ENCODE measurements at places on chromosomes 11 and 22.
A peak's percentile ranks its signal among the peaks of the same experiment; 100 is the strongest.

DNA sequence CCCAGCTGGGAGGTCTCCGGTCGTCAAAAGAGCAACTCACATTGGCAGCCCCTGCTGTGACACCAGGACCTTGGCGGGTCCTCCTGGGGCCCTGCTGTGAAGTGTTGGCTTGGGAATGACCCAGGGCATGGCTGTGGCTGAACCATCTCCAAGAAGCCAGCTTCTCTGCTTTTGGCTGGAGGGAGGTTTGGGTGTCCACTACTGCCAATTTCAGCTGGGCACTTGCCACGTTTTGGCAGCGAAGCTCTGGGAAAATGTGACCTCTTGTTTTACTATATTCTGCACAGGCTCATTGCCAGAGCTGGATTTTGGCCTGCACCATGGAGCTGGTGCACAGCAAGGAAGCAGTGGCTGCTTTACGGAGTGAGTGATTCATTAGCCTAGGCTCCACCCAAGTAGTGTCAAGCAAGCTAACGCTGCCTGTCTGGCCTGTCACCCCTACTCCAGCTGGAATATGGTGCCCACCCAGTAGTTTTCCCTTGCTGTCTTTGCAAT is 24.3 kb upstream of the SMCO4 start:
- peak; percentile 89 for DNase-seq

- DNase-seq: no peak
These were observed 161.1 kb upstream of the CCDC179 start for GRCh38 chr11:23021287-23021863.

DNA sequence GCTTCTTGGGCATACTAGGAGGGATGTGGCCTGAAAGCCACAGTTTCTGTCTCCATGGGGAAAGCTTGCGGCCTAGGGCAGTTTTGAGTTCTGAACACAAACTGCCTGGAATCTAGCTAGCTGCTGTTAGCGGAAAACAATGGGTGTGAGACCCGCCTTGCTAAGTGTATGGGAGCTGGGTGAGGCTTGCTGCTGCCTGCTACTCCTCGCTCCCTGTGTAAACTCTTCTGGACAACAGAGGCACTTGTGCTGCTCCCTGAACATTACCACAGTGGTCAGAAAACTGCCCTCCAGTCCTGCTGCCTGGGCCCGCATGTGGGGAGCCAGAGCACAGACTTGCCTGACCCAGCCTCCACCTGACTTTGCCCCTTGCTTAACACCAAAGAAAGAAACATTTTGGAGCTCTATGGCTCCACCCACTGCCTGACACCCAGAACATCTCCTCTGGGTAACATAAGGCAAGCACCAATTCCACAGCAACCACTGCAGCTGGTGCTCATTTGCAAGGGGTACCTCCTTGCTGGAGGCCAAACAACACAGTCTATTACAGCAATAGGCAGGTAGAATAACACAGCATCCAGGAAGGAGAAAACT is 766.3 kb upstream of the RAG2 start:
- DNase-seq: no peak

- DNase-seq: no peak
These were observed 141.2 kb downstream of the CSNK2A3 start for GRCh38 chr11:11211888-11212287.

GRCh38 chr11:87743007-87743406 is 432.2 kb downstream of the RAB38 start:
- DNase-seq: no peak

DNA sequence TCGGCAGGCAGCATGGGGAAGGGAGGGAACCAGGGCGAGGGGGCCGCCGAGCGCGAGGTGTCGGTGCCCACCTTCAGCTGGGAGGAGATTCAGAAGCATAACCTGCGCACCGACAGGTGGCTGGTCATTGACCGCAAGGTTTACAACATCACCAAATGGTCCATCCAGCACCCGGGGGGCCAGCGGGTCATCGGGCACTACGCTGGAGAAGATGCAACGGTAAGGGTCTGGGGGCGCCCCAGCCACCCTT is 204 bp downstream of the FADS2 start:
- DNase-seq: no peak

DNA sequence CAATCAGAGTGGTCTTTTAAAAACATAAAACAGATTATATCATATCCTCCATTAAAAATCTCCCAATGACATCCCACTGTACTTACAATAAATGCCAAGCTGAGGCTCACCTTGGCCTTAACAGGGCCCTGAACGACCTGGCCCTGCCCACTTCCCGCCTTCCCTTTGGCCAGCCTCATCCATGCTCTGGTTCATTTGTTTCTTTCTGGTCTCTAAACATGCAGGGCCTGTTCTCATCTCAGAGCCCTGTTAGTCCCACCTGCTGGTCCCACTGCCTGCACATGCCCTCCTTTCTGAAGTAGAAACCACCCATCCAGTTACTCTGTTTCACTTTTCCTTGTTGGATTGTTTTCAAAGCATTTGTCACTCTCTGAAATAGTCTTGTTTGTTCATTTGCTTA is 227.4 kb downstream of the INSC start:
- DNase-seq: no peak

DNA sequence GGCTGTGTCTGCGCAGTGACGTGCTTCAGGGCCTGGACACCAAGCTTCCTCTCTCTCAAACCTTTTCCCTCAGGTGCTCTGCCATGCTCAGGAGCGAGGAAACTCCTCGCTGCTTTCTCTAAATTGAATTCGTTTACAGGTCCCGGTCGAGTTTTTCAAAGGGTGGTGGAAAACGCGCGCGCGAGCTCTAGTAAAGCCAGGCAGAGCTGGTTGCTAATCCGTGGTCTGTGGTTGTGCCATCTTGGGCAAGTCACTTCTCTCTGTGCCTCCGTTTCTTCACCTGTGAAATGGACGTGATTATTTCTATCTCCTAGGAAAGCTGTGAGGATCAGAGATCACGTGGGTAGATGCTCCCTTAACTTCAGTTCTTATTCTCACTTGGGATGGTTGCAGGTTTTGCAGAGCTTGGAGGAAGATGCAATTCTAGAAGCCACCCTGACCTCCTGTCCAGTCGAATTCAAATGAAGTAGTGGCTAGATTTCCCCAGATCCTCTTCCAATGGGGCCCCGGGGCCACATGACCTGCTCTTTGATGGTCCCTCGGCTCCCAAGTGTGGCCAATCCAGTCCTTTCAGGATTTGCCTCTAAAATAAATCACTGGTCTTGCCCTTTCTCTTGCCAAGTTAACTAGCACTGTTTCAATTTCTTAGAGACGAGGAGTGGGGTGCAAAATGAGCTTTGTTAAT is 10.5 kb upstream of the ALX4 start:
- no peak for DNase-seq

DNA sequence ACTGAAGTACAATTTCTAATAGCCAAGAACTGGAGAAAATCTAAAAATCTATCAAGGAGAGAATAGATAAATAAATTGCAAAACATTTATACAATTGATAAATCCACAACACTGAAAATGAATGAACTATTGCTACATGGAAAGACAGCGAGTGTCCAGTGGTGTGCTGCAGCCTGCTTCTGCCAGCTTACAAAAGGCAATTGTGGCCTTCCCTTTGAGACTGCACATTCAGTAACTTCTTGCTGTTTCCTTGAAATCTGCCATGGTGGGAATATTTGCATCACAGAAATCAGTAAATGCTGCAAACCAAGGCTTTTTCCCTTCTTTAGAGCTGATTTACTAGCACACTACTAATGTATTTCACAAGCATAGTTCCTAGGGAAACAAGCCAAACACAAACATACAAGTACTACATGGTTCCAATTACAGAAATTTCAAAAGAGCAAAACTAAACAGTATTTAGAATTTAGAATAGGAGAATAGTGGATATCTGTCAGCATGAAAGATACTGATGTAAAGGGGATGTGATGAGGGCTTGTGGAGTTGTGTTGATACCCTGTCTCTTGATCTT is 76.9 kb upstream of the TRIM77 start:
- DNase-seq: no peak

- DNase-seq: peak; percentile 92
These were observed 12.0 kb downstream of the BRSK2 start for GRCh38 chr11:1401656-1402221.

GRCh38 chr11:132496341-132496740 is 1036.0 kb downstream of the OPCML start:
- no peak for DNase-seq

GRCh38 chr11:127552446-127552845 is 551.9 kb upstream of the KIRREL3 start:
- DNase-seq: no peak

- no peak for DNase-seq
These were observed 2.7 kb downstream of the TMEM123 start for GRCh38 chr11:102449651-102450570.

DNA sequence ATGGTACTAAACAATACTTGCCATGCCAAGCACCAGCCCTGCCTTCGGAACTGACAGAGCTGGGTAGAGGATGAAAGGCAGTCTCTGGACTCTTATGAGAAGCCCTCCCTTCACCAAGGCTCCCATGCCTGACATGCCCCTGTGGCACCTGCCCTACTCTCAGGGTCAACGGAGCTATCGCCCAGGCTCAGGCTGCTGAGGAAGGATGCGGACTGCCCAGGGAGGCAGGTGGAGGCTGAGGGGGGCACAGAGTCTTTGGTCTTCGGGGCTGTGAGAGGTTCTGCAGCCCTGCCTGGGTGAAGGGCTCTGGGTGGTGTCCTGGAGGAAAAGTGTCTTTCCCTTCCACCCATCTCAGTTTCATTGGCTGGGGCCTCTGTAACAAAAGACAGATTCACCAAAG is 290.8 kb upstream of the B3GAT1 start:
- DNase-seq: no peak

DNA sequence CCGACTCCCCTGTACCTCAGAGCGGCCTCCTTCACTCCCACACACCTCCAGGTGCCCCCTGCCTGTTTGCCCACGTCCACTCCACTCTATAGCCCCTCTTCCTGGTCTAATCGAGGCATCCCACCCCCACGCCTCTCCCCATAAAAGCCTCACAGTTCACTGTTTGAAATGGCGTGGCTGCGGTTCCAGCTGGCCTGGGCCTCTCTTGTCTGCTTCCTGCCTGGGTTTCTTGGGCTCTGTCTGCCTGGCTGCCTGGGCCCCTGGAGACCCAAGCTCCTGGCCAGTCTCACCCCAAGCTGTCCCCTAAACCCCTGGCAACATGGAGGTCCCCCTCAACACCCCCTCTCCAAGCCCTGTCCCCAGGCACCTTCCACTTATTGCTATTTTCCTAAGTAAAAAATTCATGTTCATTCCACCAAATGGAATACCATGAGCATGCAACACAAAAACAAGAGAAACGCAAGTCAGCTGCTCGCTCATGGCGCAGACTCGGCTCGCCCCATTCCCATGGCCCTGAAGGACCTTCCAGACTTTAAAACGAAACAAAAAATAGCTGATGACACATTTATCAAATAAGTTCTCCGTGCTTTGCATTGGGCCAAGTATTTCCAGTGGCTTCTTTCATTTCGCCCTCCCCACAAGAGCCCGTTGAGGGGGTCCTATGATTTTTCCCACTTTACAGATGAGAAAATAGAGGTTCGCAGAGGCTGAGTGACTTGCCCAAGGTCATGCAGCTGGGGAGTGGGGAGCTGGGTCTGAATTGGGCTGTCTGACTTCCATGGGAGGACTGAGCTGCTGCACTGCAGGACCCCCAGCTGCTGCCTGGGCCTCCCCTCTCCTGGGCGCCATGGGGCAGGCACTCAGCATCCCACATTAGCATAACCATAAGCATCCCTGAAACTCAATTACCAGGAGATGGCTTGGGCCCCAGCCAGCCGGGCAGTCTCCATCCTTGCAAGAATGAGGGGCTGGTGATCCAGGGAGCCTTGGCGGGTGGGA is 11.7 kb upstream of the FLRT1 start:
- DNase-seq: no peak

DNA sequence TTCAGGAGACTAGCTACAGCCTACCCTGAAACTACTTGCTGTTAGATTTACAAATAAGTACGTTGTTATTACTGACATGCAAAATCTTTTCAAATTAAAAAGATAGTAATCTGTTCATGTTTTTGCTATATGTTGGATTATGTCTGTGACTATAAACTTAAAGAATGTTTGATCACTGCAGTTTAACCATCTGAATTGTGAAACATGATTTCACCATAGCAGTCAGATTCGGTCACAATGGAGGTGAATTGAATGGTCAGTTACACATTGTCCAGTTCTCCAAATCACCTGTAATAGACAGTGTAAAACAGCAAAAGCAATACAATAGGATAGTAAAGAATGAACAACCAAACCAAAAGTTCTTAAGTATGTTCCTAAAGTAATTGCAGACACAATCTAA is 43.3 kb downstream of the CCDC83 start:
- DNase-seq: no peak

DNA sequence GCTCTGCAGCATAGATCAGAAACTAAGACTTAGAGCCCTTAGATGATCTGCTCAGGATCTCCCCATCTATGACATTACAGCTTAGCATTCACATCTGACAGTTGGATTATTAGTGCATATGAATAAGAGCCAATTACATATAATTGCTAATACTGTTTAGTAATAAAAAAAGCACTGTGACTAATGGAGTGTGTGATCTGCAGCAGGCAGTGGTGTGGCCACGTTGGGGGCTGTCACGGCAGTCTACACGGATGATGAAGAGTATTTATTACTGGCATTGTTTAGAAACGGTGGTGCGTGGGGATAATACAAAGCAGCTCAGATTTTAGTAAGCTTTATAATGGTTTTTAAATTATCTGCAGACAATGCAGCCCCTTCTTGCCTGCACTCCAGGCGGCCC is 93.5 kb upstream of the TIMP3 start:
- DNase-seq: no peak

DNA sequence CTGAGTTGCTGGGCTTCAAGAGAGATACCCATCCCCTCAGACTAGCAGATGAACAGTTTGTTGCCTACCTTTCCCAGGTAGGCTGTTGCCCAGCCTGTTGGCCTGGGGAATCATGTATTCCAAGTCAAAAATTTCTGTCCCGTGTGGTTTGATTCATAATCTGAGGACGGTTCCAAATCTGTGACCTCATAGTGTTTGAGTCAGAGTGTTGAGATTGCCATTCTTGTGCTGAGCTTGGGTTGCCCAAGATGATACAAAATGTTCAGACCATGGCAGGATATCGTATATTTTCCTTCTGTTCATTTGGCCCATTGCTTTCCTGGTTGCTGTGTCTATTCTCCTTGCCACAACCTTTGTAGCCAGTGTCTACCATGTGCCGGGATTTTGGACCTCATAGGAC is 64.3 kb downstream of the CYB5R2 start:
- no peak for DNase-seq

- DNase-seq: peak; percentile 35
These were observed 6.6 kb downstream of the TSPAN4 start for GRCh38 chr11:849104-849824.

DNA sequence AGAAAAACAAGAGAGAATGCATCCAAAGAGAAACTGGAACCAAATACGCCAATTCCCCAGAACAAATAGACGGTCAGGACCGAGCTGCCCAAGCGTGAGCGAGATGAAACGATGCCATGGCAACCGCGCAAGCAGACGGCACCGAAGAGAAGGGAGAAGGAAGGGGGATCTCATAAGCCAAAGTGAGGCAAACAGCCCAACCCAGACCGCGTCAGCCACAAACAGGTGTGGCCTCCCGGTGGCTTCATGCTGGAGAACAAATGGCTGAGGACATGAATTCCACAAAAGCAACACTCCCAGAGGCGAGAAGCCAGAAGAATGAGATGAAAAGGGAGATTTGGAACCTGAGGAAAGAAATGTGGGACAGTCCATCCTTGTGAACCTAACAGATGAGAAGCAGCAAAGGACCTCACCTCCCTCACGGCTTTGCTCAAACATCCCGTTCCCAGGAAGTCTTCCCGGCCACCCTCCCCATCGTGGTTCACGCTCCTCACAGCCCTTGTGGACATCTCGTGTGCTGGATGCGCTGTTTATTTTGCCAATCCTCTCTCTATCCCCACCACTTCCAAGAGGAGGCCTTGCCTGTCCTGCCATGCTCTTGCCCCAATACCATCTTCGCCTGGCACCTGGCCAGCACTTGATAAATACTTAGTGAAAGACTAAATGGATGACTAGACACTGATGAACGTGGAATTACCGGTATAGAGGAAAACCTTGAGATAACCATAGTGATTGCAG is 89.1 kb upstream of the RTL6 start:
- peak; percentile 16 for DNase-seq

All from pancreas (tissue), 10 donors.